ENCODE measurements at places on chromosomes 12 and 14.

GRCh38 chr12:106299202-106299774 lies 3.2 kb upstream of the TCP11L2 start:
- no peak for DNase-seq

DNA sequence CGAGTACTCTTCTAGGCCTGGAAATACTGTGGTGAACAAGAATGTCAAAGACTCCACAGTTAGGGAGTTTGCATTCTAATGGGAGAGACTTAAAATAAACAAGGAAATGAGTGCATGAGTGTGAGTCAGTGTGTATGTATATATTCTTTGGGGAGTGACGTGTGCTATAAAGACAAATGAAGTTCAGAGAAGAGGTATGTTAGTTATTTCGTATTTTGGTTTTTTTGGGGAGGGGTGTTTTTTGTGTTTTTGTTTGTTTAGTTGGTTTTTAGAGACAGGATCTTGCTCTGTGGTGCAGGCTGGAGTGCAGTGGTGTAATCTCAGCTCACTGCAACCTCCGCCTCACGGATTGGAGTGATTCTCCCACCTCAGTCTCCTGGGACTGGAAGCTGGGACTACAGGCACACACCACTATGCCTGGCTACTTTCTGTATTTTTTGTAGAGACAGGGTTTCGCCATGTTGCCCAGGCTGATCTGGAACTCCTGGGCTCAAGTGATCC lies 74.3 kb downstream of the SRGAP1 start:
- DNase-seq = no peak

GRCh38 chr14:101024686-101025085 lies 121.2 kb upstream of the RTL1 start:
- no peak for DNase-seq

DNA sequence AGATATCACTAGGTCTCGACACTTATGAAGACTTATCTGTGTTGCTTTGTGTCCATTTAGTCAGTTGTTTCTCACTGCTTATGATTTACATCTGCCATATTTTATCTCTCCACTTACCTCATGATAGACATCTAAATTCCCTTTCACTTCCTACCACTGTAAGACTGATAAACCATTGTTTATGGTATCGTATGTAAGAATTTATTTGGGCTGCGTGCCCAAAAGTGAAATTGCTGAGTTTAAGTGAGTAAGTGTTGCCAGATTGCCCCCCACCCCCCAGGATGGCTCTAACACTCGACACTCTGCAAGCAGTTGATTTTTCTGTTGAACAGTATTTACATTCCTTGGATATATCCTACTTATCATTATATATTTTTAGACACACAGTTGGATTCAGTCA lies 69.9 kb upstream of the MON2 start:
- DNase-seq = no peak

- DNase-seq = no peak
These were observed 55.9 kb upstream of the SRSF5 start for GRCh38 chr14:69711065-69711464.

DNA sequence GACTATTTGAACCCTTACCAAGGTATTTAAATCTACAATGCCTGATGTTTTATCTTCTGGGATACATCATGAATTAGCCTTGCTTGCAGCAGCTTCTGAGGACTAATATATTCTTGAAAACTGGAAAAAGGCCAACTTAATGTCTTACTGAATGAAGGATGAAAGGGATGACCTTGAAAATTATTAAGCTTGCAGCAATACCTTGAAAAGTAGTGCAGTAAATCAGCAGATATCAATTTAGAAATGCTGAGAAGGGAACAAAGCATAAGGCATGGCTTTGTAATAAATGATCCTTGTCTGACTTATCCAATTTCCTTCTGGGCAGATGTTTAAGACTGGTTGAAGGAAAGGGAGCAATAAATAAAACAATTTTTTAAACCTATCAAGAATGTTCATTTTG lies 37.3 kb upstream of the FERMT2 start:
- no peak for DNase-seq

- no peak for DNase-seq
These were observed 994 bp downstream of the SRP54 start for GRCh38 chr14:34983786-34984185.

DNA sequence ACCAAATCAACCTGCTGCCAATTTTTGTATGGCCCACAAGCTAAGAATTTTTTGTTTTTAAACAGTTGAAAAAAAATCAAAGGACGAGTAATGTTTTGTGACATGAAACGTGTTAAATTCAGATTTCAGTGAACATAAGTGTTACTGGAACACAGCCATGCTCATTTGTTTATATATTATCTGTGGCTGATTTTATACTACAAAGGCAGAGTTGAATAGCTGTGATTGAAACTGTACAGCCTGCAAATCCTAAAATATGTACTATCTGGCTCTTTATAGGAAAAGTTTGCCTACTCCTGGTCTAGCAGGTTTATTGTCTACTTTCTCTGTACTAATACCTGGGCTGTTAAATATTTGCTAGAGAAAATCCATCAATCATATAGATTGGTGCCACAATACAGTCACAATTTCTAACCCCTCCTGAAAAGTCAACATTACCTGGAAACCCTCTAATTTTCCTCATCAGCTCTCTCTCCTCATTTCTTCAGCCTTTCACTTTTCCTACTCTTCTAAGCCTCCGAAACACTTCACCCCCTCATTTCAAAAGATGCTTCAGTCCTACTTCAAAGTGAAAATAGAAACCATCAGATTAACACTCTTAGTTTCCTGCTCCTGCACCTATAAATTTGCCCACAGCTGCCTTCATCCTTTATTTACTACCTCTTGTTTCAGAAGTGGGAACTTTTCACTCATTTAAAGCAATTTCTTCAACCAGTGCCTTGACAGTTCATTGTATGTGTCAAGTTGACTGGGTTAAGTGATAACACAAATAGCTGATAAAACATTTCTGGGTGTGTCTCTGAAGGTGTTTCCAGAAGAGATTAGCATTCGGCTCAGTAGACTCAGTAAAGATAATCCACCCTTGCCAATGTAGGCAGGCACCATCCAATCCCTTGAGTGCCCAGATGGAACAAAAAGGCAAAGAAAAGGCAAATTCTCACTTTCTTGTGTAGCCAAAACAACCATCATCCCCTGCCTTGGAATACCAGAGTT lies 18.0 kb upstream of the C2CD5 start:
- no peak for DNase-seq

DNA sequence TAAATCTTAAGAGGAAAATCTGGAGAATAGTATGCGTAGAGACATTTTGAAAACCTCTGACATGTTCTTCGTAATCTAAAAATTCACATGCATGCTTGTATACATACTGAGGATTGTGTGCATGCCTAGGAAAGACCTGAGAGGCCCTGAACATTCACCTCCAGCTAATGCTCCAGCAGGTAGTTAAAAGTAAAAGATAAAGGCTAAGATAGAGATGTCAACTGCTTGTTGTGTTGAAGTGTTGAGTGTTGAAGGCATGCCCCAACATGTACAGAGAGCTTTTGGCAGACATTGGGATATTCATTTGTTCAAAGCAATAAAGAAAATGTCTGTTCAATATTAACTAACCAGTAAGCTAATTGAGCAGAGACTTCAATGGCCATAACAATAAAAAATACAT lies 118.6 kb upstream of the SYT1 start:
- peak; percentile 3 for DNase-seq
